ENCODE measurements at places on chromosomes 2 and 18.

GRCh38 chr2:40915651-40916050 is 463.8 kb upstream of the SLC8A1 start:
- no peak for DNase-seq

- DNase-seq, result no peak
Observed at GRCh38 chr2:142142595-142142994, 11.8 kb upstream of the LRP1B start.

GRCh38 chr2:36451512-36451911 is 95.9 kb downstream of the CRIM1 start:
- no peak for DNase-seq

DNA sequence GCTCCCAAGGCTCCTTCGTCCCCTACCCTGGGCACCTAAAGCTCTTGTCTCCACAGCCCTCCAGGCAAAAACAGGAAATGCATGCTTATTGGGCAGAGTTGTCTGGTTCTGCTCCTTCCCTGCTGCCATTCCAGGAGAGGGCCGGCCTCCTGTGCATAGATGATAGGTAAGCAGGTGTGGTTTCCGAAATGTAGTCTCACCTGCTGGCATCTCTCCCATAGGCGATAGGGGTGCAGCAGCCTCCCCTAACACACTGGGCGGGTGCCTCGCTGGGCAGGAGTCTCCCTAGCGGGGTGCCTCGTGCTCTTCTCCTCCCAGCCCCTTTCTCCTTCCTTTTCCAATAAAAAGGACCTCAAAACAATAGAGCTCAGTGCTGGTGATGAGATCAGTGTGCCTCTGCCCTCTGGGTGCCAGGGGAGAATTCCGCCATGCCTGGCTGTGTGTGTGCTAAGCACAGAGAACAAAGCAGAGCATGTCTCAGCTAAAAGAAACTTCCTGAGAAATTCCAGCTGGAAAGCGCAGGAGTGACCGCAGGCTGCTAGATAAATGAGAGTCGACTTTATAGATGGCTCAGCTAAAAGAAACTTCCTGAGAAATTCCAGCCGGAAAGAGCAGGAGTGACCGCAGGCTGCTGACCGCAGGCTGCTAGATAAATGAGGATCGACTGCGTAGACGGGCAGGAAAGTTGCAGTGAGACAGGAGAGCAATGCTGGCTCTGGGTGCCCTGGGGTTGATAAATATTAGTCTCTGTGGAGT is 11.3 kb upstream of the PXDN start:
- no peak for DNase-seq

GRCh38 chr2:30679426-30680088 is 127.7 kb downstream of the CAPN13 start:
- DNase-seq, result no peak

GRCh38 chr18:80106482-80107051 is 2.5 kb upstream of the ADNP2 start:
- no peak for DNase-seq

GRCh38 chr18:76801567-76802505 is 20.5 kb upstream of the ZNF236 start:
- peak; percentile 33 for DNase-seq

DNA sequence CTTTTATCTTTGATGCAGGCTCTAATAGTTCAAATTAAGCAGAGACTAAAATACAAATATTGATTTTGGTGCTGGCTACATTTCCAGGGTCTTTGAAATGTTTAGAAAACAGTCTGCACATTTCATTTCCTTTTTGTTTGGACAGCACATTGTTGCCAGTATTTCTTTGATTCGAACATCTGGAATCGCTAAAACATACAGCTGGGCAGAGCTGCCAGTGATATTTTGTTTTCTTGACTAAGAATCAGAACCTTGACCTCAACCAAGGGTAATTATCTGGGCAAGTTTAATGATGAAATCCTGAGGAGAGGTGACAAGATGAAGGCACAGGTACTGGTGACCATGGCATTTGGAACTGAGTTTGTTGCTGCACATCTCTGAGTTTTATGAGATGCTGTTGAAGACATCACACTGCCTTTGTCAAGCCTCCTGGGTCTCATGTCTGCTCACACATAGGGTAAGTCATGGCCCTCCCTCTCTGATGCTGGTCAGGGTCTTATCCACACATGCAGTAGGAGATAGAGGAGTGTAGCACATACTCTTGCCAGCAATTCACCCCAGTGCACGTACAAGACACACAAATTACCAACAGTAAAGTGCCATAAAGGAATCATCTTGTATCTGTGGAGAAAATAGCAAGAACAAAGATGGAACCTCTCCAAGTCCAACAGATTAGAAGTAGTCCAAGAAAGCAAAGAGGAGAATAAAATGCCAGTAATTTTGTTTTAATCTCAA is 391.9 kb downstream of the RND3 start:
- DNase-seq, result no peak

DNA sequence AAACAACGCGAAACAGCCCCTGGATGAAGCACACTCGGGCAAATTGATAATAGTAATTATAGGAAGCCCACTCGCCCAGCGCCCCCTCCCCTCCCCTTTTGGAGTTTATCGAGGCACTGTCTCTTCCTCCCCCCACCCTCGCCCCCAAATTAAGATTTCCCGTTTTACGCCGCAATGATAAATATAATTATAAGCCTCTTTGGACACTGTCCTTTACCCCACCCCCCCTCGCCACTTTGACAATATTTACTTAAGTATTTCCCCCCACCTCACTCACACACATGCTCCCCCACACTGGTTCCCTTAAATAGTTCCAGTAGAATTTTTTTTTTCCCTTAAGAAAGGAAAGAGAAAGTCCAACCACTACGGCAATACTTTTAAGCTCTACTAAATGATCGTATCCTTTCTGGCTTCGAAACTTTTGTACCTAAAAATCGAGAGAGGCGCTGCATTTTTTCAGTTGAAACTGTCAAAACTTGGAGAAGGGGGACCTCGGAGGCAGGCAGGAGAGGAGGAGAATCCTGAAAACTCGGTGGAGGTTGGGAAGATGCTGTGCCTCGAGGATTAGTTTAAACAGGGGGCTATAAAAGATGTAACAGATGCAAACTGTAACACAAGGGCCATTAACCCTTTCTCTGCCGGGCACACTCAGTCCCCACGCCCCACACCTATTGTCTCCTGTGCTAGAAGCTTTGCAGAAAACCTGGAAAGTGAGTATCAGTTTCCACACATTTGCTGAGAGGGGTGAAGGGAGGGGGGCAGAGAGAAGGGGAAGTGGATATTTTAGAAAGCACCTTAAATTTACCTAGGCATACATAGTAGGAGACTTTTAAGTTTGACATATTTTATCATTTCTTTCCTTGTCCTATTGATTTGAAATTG is 1.8 kb downstream of the ZEB2 start:
- DNase-seq, result no peak

GRCh38 chr2:13950761-13951160 is 681.8 kb upstream of the LRATD1 start:
- DNase-seq, result no peak

GRCh38 chr18:52963481-52963880 is 623.5 kb downstream of the DCC start:
- DNase-seq, result no peak

GRCh38 chr2:145775591-145775990 is 1255.7 kb upstream of the ZEB2 start:
- DNase-seq, result no peak

GRCh38 chr2:183948861-183949260 is 649.5 kb upstream of the ZNF804A start:
- DNase-seq, result no peak

GRCh38 chr2:7966032-7966431 is 715.8 kb upstream of the ID2 start:
- no peak for DNase-seq

DNA sequence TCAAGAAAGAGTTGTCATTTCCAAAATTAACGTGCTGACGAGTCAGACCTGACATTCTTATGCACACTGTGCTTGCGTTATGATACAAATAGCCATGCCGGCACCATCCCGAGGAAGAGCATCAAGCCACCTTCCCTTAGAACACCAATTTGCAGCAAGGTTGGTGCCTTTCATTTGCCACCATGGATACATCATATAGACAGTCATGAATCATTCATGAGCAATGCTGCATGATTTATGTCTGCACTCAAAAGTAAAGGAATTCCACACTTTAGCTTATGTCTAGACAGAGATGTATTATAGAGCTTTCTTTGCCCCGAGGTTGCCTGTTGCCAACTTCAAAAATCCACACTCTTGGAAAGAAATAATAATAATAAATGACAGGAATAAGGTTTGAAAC is 166.9 kb downstream of the VWC2L start:
- no peak for DNase-seq

DNA sequence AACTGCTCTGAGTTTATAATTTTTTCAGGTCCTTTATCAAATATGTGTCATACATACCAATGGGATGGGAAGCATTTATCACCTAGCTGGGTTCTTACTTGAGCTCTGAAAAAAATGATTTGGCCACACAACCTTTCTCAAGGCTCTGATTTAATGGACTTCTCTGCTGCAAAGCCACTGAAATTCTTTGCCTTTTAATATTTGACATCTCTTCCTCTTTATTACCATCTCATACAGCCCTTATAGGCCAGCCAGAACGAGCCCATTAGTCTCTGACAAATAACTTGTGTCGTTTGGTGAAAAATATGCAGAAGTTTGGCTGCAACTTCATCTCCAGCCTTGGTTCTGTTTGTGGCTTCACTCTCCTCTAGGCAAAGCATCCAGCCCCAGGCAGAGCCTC is 249.1 kb downstream of the ATAD2B start:
- no peak for DNase-seq

DNA sequence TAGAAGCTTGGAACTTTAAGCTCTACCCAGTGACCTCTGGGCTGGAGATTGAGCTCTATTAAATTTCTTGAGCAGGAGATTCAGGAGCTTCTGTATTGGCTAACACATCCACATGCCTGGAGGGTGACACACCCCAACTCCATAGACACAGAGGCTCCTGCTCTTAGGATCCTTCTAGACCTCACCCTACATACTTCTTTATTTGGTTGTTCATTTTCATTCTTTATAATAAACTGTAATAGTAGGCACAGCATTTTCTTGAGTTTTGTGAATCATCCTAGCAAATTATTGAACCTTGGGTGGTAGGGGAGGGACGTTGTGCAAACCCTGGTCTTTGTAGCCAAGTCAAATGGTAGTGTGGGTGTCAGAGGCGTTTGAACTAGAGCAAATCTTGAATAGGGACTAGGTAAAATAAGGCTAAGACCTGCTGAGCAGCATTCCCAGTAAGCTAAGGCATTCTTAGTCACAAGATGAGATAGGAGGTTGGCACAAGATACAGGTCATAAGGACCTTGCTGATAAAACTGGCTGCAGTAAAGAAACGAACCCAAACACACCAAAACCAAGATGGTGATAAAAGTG is 323.8 kb upstream of the GALNT5 start:
- no peak for DNase-seq

DNA sequence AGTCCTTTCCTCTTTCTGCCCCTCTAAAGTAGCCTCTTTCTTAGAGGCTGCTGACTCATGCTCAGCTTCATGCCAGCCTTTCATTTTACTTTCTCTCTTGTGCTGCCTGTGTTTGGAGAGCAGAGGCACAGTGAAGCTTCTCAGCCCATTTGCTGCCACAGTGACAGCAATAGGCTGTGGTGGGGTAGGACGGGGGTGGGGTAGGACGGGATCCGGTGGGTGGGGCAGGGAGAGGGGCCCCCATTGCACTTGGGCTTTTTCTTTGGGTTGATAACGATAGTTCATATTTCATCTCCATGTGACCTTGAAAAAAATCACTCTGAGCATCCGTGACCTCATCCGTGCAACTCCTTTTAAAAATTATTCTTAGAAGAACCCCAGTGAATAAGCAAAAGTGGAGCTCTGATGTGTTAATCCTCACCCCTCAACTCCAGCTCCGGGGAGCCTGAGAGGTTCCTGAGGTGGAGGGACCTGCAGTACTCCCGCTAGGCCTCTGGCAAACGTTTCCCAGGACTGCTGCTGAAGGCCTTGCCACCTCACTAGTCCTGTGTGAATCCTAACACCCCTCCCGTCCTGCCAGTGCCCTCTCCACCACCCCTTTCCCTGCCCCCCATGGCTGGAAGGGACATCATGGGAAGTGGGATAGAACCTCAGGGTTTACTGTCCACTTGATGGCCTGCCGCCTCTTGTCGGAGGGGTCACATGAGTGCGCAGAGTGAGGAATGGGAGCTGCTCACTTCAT is 70.8 kb downstream of the INPP4A start:
- no peak for DNase-seq

- DNase-seq, result no peak
Observed at GRCh38 chr2:3486047-3487027, 33.0 kb downstream of the ADI1 start.

GRCh38 chr18:48954886-48955819 is 4.4 kb upstream of the SMAD7 start:
- DNase-seq, result no peak

DNA sequence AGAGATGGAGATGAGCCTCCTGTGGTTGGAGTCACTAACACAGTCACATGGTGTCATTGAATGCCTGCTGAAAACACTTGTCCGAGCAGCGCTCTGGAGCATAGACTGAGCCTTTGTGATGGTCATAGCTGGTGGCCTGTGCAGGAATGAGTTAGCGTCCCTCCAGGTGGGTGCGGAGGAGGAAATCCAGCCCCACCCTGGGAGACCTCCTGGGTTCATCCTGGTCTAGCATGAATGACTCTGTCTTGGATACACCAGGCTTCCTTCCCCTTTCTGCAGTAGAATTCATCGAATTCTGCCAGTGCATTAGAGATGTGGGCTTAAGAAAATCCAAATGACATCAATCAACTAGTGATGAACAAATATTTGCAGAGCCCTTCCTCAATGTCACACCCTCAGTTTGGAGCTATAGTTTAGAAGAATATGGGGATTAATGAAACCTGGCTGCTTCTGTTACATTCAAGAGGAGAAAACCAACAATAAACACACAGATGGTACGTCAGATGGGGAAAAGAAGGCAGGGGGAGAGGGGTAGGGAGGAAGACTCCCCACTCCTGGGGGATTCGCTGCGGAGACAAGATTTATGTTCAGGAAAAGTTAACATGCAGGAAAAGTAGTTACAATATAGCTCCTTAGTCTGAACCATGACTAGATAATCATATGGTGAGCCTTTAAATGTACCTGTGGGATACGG is 136.7 kb downstream of the DDX1 start:
- DNase-seq, result no peak

GRCh38 chr2:16118611-16119590 is 178.6 kb downstream of the MYCN start:
- no peak for DNase-seq

DNA sequence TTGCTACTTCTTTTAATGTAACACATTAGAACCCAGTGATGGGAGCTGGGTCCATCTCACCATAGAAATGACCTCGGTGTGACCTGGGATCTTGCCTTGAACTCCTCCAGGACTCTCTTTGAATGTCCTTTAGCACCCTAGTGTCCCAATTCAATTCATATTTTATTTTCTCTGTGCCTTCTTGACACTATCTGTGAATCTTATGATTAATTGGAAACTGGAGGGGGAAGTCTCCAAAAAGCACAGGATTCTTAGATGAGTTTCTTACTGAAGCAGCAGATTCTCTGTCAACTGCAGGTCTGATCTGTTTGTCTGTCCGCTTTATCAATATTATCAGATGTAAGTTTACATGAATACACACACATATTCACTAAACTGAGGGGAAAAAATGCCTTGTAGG is 470 bp downstream of the DHRS9 start:
- DNase-seq, result no peak

DNA sequence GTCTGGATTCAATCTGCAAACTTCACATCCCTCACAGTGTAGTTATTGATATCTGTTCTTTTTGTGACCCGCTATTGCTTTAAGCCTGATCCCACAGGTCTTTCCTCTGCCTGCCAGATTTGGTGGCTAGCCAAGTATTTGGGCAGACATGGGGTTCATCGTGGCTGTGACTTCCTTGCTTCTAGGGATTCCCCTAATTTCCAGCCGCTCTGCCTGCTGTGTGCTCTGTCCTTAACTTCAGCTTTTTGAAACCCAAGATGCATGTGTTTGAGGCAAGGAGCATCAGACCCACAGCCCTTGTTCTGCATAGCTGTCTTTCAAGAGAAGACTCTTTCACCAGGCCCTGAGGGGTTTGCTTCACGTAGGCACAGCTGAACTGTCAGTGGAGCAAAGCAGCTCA is 54.2 kb downstream of the NCAPH start:
- DNase-seq, result no peak
